ENCODE measurements at places on chromosomes 3 and 15. TPM values are rescaled to one million over a fixed set of nuclear protein-coding genes. Genes with fewer than 3 reads are reported as not detected.

DNA sequence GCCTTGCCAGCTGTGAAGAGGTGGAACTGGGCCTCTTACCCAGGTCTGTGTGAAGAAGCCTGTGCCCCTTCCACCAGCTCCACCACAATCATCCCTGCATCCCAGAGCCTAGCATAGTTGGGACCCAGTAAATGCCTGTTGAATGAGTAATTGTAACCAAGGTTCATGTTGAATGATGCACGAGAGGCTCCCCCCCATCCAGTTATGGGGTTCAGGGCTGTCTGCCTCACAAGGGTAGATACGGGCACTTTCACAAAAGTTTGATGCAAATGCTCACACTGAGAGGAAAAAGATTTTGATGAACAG is 29.5 kb upstream of the TSEN2 start:
- H3K27me3 ChIP-seq, result no peaks in the 10 kb centered on the region
- no peaks in the 10 kb centered on the region for H3K4me1 ChIP-seq
- H3K4me3 ChIP-seq, result no peak overlapping the region
- H3K27ac ChIP-seq, result no peak overlapping the region

- H3K4me3 ChIP-seq, result no peak overlapping the region
- no peaks in the 10 kb centered on the region for H3K36me3 ChIP-seq
- peak overlapping the region; percentile 88 for H3K27ac ChIP-seq
These were observed 61.1 kb downstream of the XXYLT1 start for GRCh38 chr3:195209847-195210265.

DNA sequence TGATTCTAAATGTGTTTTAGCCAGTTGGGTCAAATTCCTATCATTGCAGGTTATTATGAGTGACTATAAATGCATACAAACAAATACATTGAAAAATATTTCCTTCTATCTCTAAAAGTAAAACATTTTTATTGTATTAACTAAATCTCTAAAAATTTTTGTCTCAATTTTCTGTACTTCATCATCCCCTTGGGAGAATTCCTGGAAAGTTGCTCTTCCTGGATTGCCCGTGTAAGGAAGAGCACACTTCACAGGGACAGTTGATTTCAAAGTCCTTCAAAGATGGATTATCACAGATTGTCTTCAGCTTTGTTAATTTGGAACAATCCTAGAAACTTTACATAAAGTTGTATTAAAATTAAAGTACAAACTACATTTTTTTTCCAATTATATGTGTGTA is 595.6 kb downstream of the ROBO1 start:
- no peak for DNase-seq
- H3K4me1 ChIP-seq, result no peaks in the 10 kb centered on the region
- no peaks in the 10 kb centered on the region for H3K36me3 ChIP-seq
- H3K27ac ChIP-seq, result no peak overlapping the region
- H3K4me3 ChIP-seq, result no peak overlapping the region

MORC1 gene
- not detected for total RNA-seq

MYO5C gene
- 2.6 TPM for total RNA-seq

MCTP2 gene
- 20.2 TPM for total RNA-seq

All from adrenal gland (tissue), 19 donors.